ENCODE measurements at places on chromosomes 3 and 15. TPM values are rescaled to one million over a fixed set of nuclear protein-coding genes. Genes with fewer than 3 reads are reported as not detected.

DNA sequence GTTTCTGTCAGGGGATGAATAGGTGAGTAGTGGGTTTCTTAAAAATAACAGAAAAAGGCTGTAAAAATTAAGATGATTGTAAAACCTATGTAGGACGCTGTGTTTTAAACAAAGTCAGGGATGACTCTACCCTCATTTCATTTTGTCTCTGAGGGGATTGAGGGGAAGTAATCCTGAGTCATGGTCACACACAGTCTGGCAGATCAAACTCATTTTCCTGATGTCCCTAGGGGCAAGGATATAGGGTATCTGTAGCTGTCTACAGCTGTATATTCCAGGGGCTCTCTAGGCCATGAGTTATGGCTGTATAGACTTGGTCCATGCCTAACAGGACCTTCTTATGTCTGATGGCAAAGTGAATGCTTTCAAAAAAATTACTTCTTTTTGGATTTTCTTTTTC, 421.1 kb downstream of the PDCD6IP start:
- no peak for DNase-seq

DNA sequence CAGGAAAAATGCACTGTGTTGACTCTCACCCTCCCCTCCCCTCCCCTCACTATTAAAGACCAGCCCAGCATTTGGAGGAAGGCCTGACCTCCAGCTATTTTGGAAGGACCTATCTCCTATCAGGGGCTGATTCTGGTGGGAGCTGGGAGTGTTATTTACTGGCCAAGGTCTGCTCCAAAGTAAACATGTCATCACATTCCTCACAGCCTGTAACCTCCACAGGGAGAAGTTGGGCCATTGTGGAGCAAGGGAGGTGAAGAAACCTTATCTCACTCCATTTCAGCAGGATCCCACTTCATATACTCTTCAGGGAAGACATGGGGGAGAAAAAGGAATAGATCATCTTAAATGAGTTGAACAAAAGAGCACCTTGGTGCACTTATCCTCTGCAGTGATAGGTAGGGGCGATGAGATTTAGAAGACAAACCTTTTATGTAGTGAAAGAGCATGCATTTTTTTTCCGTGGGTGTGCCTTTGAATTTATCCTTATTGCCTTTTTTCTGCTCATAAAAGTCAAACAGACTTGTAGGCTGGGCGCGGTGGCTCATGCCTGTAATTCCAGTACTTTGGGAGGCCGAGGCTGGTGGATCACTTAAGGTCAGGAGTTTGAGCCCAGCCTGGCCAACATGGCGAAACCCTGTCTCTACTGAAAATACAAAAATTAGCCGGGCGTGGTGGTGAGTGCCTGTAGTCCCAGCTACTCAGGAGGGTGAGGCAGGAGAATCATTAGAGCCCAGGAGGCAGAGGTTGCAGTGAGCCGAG, 15.6 kb upstream of the FLNB start:
- no peak for DNase-seq

- DNase-seq = no peak
Measured at GRCh38 chr3:197858133-197858532, 67.1 kb downstream of the LRCH3 start.

- no peak for DNase-seq
Measured at GRCh38 chr15:75206006-75206405, 4.3 kb downstream of the C15orf39 start.

- no peak for DNase-seq
Measured at GRCh38 chr15:95522533-95522932, 808.0 kb upstream of the NR2F2 start.

DNA sequence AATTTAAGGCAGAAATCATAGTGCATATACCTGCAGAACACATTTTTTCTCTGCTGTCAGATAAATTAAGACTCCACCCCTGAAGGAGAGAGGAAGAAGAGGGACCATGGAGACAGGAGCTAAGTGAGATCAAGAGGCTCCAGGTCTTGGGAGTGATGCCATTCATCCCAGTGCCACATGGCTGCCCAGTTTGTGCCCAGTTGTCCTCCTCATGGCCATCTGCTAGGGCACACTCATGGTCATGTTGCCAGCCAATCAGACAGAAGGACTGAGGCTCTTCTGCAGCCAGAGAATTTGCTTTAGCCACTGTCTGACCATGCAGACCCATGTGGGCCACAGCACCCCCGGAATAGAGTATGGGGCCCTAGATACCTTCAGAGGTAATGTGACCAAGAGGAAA, 270.5 kb upstream of the PROK2 start:
- no peak for DNase-seq

DNA sequence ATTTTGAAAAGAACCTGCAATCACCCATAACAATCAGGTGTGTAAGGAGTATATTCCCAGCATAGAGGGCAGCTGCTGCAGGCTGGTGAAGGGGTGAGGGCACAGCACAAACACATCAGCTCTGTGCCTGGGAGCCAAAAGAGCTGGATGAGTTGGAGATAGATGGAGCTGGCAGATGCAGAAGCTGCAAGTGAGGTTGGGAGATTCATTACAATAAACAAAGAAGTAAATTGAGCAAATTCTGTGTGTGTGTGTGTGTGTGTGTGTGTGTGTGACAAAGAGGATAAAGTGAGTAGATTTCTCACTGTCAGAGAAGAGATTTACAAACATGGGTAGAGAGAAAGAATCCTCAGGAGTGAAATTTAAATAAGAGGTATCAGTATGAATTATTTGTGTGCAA, 994.7 kb downstream of the EPHA3 start:
- no peak for DNase-seq

DNA sequence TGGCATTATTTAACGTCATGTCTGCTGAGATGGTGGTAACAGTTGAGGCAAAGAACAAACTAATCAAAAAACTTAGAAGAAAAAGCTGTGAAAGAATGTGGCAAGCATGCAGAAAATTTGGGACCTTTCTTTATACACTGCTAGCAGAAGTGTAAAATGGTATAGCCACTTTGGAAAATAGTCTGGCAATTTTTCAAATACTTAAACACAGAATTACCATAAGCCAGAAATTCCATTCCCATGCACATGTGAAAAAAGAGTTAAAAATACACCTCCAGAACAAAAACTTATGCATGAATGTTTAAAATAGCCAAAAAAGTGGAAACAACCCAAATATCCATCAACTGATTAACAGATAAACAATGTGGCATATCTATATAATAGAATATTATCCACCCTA, 613.3 kb downstream of the TBL1XR1 start:
- no peak for DNase-seq

- no peak for DNase-seq
Measured at GRCh38 chr3:12187448-12188327, 29.0 kb upstream of the TIMP4 start.

GRCh38 chr3:84984429-84984828, 25.6 kb downstream of the CADM2 start:
- no peak for DNase-seq

- no peak for DNase-seq
Measured at GRCh38 chr15:96416934-96417759, 86.6 kb downstream of the NR2F2 start.

DNA sequence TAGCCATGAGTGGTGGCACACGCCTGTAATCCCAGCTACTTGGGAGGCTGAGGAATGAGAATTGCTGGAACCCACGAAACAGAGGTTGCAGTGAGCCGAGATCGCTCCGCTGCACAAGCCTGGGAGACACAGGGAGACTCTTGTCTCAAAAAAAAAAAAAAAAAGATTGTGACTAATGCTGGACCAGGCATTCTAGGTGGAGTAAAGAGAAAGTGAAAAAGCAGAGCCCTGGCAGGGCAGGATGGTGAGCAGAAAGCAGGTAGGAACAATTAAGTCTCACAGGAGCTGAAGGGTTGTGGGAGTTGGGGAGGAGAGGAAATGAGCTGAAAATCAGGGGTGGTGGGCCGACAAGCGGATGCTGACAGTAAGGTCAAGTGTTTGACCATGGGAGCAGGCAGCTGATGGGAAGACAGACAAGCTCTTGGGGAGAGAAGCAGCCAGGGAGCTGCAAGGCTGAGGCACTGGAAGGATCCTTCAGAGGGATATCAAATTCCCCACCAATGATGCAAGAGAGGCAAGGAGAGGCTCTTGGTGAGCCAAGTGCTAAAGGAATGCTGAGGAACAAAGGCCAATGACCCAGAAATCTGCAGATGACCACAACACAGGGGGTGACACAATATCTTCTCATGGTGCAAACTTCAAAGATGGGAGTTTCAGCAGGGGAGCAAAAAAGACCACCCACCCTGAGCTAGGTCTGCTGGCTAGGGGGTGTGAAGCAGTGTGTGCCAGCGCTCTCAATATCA, 251.1 kb downstream of the ULK4 start:
- no peak for DNase-seq

DNA sequence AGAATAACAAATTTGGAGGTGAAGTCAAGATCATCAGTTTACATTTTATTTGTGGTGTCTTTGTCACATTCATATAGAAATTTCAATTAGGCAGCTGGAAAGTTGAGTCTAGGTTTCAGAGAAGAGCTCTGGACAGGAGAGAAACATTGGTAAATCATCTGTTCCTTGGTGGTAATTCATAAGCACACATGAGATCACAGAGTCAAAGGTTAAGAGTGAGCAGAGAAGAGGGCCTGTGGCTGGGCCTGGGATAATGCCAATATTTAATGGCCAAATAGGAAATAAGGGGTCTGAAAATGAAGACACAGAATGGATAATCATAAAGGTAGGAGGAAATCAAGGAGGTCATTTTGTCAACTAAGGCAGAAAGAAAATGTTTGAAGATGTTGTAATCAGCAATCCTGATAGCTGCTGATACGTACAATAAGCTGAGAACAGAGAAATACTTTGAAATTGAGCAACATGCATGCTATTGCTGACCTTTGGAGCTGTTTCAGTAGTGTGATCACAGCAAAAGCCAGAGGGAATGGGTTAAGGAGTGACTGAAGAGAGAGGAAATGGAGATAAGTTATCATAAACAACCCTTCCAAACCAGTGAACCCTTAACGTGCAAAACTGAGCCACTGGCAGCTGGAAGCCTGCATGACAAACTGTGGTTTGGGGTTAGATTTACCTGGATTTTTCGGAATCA, 692.8 kb downstream of the AGBL1 start:
- no peak for DNase-seq

GRCh38 chr15:66833371-66833770, 131.3 kb downstream of the SMAD6 start:
- DNase-seq = no peak

DNA sequence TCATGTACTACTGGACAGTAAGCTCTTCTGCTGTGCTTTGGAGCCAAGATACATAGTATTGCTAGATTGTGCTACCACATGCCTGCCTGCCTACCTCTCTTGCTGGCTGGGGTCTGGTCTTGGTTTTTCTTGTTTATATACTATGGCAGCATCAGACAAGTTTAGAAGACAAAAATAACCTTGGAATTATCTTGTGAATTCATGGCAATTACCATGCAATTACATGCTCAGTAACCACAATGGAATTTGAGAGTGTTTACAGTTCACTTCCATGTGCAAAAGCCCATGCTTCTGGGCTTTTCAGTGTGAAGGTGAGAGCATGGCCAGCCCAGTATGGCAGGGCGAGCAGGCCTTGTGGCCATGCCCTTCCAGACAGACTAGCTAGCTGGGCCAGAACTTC, 48.0 kb upstream of the C15orf61 start:
- no peak for DNase-seq

Gene GABRA5
- total RNA-seq = not detected

Gene DZIP1L
- 41.5 TPM for total RNA-seq

Gene MASP1
- 10.9 TPM for total RNA-seq

Gene ACVR2B
- 15.3 TPM for total RNA-seq

Gene SHQ1
- total RNA-seq = 25.3 TPM

Gene CYP8B1
- not detected for total RNA-seq

All from tibial nerve (tissue), 4 donors.